ENCODE measurements at places on chromosomes 5 and 9.

GRCh38 chr9:117464941-117465616 is 50.2 kb upstream of the ASTN2 start:
- no peak for DNase-seq

GRCh38 chr5:91243852-91244251 is 139.3 kb downstream of the ARRDC3 start:
- DNase-seq = no peak

DNA sequence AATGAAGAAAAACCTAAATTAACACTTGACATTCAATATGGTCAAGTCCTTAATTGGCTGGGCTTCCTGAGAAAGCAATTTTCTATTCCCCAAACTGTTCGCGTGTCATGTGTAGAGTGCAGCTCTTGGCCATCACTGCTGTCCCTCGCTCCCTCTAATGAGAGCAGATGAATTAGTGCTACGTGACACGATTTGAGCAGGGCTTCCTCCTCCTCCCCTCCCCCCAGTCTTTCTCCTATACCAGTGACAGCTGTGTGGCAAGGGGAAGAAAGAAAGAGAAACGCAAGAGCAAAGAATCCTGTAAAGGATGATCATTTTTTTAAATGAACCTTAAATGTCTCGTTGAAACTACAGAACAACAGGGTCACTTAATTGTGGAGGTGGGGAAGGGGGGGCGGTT is 159.6 kb downstream of the BNC2 start:
- no peak for DNase-seq

DNA sequence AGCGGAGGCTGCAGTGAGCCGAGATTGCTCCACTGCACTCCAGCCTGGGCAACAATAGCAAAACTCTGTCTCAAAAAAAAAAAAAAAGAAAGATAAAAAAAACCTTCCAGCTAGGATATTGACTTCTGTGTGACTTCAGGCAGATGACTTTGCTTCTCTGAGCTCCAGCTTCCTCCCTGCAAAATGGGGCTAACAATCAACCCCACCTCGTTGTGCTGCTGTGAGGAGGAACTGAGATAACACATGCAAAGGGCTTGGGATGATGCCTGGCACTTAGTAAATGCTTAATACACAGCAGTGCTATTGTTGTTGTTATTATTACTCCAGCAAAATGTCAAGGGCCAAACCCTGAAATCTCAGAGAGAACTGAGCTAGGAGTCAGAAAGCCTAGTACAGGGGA is 3.5 kb upstream of the CDX1 start:
- no peak for DNase-seq

DNA sequence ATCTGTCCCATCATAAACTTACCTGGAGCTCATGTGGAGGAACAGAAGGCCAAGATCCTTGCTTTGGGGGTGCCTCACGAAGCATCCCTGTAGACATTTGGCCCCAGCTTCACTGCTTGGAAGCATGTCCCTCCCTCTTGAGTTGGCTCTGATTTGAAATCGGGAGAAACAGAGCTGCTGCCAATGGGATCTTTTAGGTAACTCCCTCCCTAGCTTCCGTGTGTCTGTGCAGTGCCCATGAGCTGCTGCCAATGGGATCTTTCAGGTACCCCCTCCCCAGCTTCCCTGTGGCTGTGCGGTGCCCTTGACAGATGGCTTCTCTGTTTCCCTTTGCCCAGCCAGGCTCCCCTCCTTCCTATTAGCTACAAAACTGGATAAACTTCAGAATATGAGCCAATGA is 178.0 kb downstream of the NR3C1 start:
- no peak for DNase-seq

- peak; percentile 91 for DNase-seq
Observed at GRCh38 chr9:132241840-132242620, 80.2 kb downstream of the NTNG2 start.

DNA sequence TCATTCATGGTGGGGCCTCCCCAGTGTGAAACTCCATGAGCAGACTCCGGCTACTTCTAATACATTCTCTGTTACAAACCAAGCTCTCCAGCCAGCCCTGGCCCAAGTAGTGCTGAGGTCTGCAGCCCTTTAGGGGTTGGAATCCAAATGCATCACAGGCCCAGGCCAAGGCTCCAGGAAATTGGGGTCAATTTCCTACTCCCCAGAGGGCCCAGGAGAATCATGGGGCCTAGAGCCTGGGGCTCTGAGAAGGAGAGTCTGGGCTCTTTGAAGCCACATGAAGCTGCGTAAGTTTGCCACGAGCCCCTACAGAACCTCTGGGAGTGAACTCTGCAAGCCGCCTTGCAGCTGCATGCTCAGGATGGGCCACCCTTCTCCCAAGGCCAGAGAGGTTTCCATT is 206.4 kb downstream of the PAPPA start:
- DNase-seq = no peak

DNA sequence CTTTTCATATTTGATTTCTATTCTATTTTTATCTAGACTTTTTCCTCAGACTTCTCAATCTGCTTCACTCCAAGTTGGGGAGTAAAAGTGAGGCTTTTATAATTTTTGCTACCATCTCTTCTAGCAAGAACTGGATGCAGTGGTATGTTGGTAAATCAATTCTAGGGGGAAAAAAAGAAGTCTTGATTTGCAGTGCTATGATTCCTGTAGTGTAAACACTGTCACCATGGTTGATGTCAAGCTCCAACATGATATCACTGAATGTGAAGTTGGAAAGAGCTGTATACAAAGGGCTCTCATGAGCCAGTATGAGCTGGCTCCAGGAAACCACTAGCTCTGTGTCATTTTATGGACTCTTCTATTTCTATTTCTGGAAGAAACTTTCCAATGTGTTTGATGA is 439.2 kb downstream of the NTRK2 start:
- DNase-seq = peak; percentile 3

- DNase-seq = peak; percentile 96
Observed at GRCh38 chr5:132259069-132259851, 1.8 kb downstream of the PDLIM4 start.

DNA sequence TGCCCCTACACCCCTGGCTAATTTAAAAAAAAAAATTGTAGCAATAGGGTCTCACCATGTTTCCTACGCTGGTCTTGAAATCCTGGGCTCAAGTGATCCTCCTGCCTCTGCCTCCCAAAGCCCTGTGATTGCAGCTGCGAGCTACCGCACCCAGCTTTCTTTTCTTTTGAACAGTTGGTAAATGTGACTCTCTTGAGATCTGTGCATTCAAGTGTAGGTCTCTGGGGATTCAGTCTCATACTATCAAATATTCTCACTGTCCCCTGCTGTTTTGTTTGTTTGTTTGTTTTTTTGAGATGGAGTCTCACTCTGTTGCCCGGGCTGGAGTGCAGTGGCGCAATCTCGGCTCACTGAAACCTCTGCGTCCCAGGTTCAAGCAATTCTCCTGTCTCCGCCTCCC is 42.3 kb upstream of the CXXC5 start:
- DNase-seq = no peak

DNA sequence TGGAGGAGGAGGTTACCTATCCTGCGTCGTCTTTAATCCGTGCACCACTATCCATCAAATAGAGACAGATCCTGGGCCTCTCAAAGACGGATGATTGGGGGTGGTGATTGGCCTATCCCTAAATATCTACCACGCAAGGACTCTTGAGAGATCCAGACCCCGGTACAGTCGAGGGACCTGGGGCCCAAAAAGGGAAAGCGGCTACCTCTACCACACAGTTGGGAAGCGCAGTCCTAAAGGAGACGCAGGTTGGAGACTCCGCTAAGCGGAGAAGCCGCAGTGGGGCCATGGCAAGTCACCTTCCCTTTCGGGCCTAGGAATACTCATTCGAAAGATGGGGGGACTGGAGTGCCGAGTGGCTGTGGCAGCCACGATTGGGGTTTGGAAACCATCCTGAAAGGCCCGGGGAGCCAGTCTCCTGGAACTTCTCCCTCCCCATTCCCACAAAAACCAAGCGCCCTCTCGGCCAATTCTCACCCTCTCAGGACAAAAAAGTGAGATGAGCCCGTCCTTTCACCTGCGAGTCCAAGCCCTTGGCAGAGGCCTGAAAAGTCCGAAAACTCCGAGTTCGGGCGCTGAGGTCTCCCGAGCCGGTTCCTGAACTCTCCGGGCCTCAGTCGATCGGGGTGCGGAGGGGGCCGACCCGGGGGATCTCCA is 499 bp upstream of the FOXE1 start:
- peak; percentile 80 for DNase-seq

DNA sequence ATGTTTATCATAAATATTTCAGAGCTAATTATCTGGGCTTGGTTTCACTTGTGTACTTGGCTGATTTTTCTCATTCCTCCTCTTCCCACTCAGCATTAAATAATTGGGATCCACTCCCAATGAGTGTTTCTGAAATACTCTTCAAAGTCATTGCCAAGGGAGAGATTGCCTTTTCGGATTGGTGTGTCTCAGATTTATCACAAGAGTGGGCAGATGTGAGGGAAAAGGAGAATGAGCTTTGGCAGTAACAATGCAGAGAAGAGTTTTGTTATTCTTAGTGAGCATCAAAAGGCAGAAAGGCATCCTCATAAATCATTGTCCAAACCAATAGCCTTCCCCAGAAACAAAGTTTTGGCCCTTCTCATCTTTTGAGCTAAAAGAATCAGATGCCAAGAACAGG is 79.2 kb downstream of the SEMA5A start:
- peak; percentile 78 for DNase-seq

DNA sequence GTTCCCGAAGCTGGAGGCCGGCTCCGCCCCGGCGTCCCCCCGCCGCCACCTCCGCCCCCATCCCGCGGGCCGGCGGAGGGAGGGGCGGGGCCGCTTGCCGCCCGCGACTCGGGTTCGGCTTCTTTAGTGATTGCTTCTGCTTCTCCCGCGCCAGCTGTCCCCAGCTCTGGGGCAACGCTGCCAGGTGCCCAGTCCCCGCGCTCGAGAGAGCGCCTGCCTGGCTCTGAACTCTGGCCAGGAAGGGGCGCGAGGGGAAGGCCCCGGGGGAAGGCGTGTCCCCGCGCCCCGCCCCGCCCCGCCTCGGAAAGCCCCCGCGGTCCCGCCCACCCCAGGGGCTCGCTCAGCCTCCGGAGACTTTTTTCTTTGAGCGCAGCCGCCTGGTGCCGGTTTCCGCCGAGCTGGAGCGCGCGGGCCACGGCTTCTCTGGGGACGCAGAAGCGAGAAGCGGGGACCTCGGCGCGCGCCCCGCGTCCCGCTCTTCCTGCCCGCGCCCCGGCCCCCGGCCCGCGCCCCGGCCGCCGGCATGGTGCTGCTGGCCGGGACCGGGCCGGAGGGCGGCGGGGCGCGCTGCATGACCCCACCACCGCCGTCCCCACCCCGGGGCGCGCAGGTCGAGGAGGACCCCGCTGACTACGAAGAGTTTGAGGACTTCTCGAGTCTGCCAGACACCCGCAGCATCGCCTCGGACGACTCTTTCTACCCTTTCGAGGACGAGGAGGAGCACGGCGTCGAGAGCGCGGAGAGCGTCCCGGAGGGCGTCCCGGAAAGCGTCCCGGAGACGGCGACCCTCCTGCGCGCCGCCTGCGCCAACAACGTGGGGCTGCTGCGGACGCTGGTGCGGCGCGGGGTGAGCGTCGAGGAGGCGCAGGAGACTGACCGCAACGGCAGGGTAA is at the start of gene ANKRD33B:
Gene ANKRD33B (plus strand): TSS at position 126 of the 893 bp plus-strand sequence. CDS start 398 bp downstream, at position 524.
- DNase-seq = peak; percentile 90

GRCh38 chr5:35153375-35153932 is 76.8 kb downstream of the PRLR start:
- no peak for DNase-seq

DNA sequence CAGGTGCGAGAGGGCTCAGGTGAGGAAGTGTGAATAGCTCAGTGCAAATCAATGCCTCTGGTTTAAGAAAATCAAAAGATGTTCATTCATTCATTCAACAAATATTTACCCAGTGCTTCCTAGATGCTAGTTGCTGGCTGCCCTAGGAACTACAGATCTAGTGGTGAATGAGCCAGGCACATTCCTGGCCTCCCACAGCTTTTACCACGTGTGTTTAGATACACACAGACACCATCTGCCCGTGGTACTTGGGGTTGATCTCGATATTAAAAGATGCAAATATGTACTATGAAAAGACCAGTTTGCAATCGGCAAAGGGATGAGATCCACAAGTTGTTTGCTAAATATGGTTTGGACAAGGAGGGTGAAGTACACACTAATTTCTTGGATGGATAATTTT is 78.2 kb downstream of the GTF3C4 start:
- DNase-seq = no peak

DNA sequence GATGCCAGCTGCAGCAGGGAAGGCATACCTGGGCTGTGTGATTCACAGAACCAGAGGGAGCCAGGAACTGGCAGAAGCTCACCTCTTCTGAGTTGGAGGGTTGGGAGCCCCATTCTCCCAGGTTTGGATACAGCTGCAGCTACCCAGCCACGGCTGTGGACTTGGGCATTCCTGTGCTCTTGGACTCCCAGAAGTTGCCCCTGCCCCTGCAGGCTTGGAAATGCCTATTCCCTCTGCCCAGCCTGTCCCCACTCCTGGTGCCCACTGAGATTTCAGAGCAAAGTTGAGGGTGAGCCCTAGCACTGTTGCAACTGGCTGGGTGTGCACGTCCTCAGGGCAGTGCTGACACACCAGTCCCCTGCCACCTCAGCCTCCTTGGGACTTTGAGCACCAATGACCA is 489.7 kb downstream of the SLCO4C1 start:
- DNase-seq = no peak

GRCh38 chr5:22488427-22488826 is 364.7 kb downstream of the CDH12 start:
- DNase-seq = no peak

Data from osteoblast (primary cell).